Activated naive CD8-positive, alpha-beta T cell treated with anti-CD3 and anti-CD28 coated beads, Interleukin-2, amount 10 ng/mL, durations not matched to agents 7 days and 5 days (primary cell): ENCODE measurements at places on chromosomes 3 and 15. TPM values are rescaled to one million over a fixed set of nuclear protein-coding genes. Genes with fewer than 3 reads are reported as not detected.

DNA sequence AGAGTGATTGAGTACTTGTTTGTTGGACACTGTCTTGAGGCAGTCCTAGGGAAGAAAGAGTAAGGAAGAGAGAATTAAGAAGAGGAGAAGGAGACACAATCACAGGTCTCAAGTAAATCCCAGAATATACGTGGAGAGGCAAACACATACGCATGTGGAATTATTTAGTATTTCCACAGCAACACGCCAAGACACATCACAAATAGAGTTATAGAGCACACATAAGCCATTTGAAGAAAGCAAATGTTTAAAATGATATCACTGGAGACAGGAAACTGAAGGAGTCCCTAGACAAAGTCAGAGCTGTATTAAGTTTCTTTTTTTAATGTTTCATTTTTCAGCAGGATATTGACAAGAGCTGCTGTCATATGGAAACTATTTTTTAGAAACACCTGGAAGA lies 206.1 kb upstream of the LRIG1 start:
- no peak for DNase-seq

GRCh38 chr3:14841836-14842235 lies 23.1 kb downstream of the FGD5 start:
- no peak for DNase-seq

- peak; percentile 96 for DNase-seq
Observed at GRCh38 chr3:57227204-57227929, at the start of gene APPL1. APPL1 (plus strand) TSS chr3:57227729; CDS start chr3:57227884, 155 bp downstream.

DNA sequence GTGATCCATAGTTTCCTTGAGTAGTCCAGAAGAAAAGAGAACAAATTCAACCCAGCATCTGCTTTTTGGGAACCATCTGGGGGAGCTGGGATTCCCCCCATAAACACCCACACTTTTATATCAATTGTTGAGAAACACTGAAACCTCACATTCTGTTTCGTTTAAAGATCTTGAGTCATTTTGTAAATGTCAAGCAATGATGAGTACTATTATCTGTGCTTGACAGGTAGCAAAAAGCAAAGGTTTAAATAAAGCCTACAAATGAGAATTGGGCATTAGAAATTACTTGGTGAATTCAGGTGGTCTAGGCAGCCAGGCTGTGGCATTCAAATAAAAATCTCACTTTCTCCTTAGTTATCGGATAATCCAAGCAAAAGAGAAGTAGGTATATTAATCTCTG lies 75.7 kb downstream of the TMEM266 start:
- no peak for DNase-seq

GRCh38 chr3:21729888-21730459 lies 21.0 kb downstream of the ZNF385D start:
- DNase-seq: no peak

GRCh38 chr3:48301800-48302166 lies 31.7 kb downstream of the SPINK8 start:
- DNase-seq: no peak

- DNase-seq: no peak
Observed at GRCh38 chr15:84653584-84653909, 536 bp downstream of the WDR73 start.

GRCh38 chr3:152472672-152472954 lies 203.9 kb downstream of the MBNL1 start:
- DNase-seq: no peak

DNA sequence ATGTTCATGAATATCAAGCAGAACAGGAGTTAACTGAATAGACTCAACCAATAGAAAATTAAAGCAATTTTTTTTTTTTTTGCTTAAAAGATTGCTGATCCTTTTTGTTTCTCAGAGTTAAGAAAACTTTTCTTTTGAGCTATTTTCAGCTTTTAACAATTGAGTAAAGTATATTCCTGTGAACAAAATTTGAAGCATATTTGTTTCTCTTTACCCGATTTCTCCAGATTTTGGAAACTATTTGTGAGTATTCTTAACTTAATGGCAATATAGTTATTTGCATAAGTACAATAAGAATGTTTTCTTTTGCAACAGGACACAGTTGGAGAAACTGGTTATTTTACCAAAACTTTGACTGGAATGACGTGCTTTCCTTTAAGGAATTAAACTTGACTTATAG lies 53.4 kb upstream of the C15orf39 start:
- no peak for DNase-seq

The MESP1 gene
- total RNA-seq: 1.8 TPM

The HESX1 gene
- total RNA-seq: 0.50 TPM

The TPM1 gene
- total RNA-seq: 9.9 TPM
